Stimulated activated naive B cell treated with anti-CD40 and anti-IgM and Interleukin-4, amounts not matched to agents 10 μg/mL and 1 μg/mL and 100 μg/mL, for 72 hours (primary cell): ENCODE measurements at places on chromosomes 2 and 18.

- H3K4me3 ChIP-seq = no peak overlapping the region
- H3K36me3 ChIP-seq = no peaks in the 10 kb centered on the region
- peaks cover 20% of the 10 kb centered on the region for H3K27me3 ChIP-seq
- no peak for DNase-seq
- H3K4me1 ChIP-seq = peaks cover 15% of the 10 kb centered on the region
- H3K27ac ChIP-seq = no peak overlapping the region
Measured at GRCh38 chr2:231191896-231192872, 6.2 kb upstream of the ARMC9 start.

- H3K27ac ChIP-seq = no peak overlapping the region
- peaks cover 3% of the 10 kb centered on the region for H3K4me1 ChIP-seq
- H3K4me3 ChIP-seq = no peak overlapping the region
- H3K36me3 ChIP-seq = no peaks in the 10 kb centered on the region
- no peak for DNase-seq
- peaks cover 3% of the 10 kb centered on the region for H3K27me3 ChIP-seq
Measured at GRCh38 chr2:216758256-216759155, 63.2 kb upstream of the IGFBP5 start.

GRCh38 chr2:235494716-235495372 is 1.0 kb downstream of the AGAP1 start:
- peaks cover 13% of the 10 kb centered on the region for H3K4me1 ChIP-seq
- peaks cover 58% of the 10 kb centered on the region for H3K27me3 ChIP-seq
- no peak overlapping the region for H3K27ac ChIP-seq

- DNase-seq = no peak
- H3K4me3 ChIP-seq = no peak overlapping the region
- no peak overlapping the region for H3K27ac ChIP-seq
Measured at GRCh38 chr2:147224070-147224469, 620.8 kb upstream of the ACVR2A start.

DNA sequence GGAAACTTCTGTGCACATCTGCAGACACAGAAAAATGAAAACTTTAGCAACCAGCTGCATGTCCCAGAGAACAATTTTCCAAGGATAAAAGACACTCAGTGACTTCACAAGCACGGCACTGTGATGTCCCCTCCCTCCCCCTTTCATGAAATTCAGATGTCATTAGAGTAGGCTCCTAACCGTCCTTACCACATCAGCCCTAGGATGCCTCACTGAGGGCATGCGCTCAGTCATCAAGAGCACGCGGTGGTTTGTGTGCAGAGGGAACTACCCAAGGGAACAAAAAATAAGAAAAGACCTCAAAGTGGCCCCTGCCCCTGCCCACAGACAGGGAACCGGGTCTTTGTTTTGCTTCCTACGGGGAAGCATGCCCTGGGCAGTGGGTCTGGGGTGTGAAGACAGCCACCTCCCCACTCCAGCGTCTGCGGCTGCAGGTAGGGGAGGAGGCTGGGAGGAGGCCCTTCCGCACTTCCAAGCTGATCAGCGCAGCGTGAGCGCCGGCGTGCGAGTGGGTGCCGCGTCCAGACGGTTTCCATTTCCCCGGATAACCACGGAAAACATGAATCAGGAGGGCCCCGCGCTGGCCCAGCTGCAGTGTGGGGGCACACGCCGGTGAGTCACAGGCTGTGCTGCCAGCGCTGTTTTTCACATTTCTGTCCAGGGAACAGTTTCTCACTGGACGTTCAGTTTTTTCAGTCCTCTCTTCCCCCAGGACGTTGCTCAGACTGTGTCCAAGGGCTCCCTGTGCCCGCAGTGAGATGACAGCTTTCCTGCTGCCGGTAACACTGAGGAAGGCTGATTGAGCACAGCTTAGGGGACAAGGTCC is 70.6 kb downstream of the COPS8 start:
- H3K27ac ChIP-seq = peak overlapping the region; percentile 63
- H3K4me3 ChIP-seq = no peak overlapping the region
- no peaks in the 10 kb centered on the region for H3K27me3 ChIP-seq
- H3K4me1 ChIP-seq = peaks cover 10% of the 10 kb centered on the region

GRCh38 chr2:33085646-33086045 is 138.9 kb downstream of the LTBP1 start:
- H3K4me3 ChIP-seq = no peak overlapping the region
- H3K36me3 ChIP-seq = no peaks in the 10 kb centered on the region
- H3K27me3 ChIP-seq = peaks cover 11% of the 10 kb centered on the region
- H3K27ac ChIP-seq = no peak overlapping the region
- DNase-seq = no peak

DNA sequence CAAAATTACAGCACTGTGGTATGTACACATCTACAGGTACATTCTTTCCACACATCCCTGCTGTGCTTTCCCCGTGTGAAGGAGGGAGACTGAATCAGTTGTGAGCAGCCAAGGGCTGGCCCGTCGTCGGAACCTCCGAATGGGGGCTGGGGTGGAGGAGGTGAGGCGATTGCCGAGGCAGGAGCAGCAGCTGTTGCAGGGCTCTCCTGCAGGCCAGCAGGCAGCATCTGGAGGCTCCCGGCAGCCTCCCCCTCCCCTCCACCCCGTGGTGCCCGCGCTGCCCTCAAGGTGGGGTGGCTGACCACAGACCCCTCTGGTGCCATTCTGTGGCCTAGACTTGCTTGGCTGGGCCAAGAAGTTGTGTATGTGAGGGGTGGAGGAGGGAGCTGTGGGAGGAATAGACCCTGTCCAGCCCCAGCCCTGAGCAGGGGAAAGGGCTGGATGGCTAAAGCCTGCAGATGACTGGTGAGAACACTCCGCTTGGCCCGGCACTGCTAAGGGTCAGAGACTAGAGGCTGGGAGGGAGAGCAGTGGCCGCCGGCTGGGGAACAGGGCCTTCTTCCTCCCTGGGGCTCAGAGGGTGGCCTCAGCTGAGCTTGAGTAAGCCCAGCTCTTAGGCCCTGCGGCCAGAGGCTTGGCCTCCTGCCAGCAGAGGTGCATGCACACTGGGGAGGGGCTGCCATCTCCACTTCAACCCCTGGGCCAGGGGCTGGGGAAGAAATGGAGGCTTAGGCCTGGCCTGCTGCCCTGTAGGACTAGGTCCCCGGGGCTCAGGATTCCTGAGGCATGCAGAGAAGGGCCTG is 7.6 kb downstream of the STAMBP start:
- peaks cover 14% of the 10 kb centered on the region for H3K4me1 ChIP-seq
- peaks cover 40% of the 10 kb centered on the region for H3K36me3 ChIP-seq
- no peak for DNase-seq
- no peak overlapping the region for H3K4me3 ChIP-seq
- H3K27me3 ChIP-seq = no peaks in the 10 kb centered on the region

DNA sequence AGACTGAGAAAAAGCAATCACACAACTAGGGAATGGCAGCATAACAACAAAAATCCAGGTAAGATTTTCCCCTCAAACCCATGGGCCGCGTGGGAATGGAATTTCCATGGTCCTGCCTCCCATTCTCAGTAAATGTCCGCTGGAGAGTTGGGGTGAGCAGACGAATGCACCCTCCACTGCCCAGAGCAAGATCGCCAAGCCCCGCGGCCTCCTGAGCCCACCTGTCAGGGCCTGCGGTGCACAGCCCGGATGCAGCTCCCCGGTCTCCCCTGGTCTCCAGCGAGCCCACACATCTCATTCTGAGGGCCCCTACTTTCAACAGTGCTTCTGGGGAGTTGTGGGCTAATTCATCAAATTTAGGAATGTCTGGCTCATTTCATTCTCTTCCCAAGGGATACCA is 327.4 kb upstream of the HS6ST1 start:
- H3K27ac ChIP-seq = no peak overlapping the region
- no peaks in the 10 kb centered on the region for H3K36me3 ChIP-seq
- H3K4me3 ChIP-seq = no peak overlapping the region
- peaks cover 3% of the 10 kb centered on the region for H3K4me1 ChIP-seq
- no peak for DNase-seq
- H3K27me3 ChIP-seq = no peaks in the 10 kb centered on the region

DNA sequence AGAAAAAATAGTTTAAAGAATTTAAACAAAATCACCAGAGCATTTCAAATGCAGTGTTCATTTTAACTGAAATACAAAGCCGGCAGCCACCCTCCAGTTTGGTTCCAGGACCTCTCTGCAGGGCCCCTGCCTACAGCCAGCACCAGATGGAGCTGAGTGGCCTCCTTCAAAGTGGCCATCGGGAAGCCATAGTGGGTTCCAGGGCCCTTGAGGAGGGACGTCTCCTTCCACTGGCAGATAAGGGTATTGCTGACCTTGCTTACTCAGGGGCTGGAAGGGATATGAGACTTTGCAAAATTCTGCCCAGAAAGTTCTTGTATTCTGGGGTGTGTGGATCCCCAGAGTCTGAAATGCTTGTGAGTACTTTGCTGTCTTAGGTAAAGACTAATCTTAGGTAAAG is 205.2 kb upstream of the APCDD1 start:
- H3K36me3 ChIP-seq = no peaks in the 10 kb centered on the region
- H3K4me3 ChIP-seq = no peak overlapping the region
- H3K27ac ChIP-seq = no peak overlapping the region
- DNase-seq = no peak

- no peak for DNase-seq
- H3K4me1 ChIP-seq = peaks cover 9% of the 10 kb centered on the region
- H3K4me3 ChIP-seq = no peak overlapping the region
- H3K27ac ChIP-seq = no peak overlapping the region
- H3K36me3 ChIP-seq = peaks cover 3% of the 10 kb centered on the region
- H3K27me3 ChIP-seq = peaks cover 20% of the 10 kb centered on the region
Measured at GRCh38 chr2:98903767-98904485, 32.1 kb downstream of the CRACDL start.

DNA sequence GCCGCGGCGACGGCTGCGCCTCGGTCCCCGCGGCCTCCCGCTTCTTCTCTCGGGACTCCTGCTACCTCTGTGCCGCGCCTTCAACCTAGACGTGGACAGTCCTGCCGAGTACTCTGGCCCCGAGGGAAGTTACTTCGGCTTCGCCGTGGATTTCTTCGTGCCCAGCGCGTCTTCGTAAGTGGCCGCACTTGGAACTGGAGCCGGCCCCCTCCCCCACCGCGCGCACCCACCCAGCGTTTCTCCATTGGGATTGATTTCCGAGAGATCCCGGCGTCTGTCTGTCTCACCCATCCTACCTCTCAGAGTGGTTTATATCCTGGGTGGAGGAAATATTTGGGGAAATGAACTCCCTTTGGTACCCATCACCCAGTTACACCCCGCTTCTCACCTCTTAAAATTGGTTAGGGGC is 498 bp downstream of the ITGAV start:
- no peaks in the 10 kb centered on the region for H3K27me3 ChIP-seq
- no peaks in the 10 kb centered on the region for H3K36me3 ChIP-seq
- peak overlapping the region; percentile 49 for H3K27ac ChIP-seq
- H3K4me1 ChIP-seq = peaks cover 20% of the 10 kb centered on the region
- H3K4me3 ChIP-seq = peak overlapping the region; percentile 79
- no peak for DNase-seq

DNA sequence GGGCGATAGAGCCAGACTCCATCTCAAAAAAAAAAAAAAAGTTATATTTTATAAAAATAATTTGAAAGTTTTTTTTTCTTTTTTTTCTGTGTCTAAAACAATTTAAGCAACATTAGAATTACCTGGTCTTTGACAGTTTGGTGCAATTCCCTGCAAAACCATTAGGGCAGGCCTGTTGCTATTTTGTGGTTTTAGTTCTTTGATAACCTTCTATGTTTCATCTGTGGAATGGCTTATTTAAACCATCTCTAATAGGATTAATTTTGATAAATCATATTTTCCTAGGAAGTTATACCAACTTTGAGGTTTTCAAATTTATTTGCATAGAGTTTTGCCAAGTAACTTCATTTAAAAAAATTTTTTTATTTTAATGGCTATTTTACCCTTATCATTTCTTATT is 141.2 kb upstream of the TWIST2 start:
- H3K36me3 ChIP-seq = no peaks in the 10 kb centered on the region
- H3K27me3 ChIP-seq = peaks cover 16% of the 10 kb centered on the region
- H3K4me3 ChIP-seq = no peak overlapping the region

GRCh38 chr2:192030289-192030688 is 164.4 kb downstream of the TMEFF2 start:
- no peak overlapping the region for H3K27ac ChIP-seq
- no peak for DNase-seq
- no peaks in the 10 kb centered on the region for H3K4me1 ChIP-seq
- no peaks in the 10 kb centered on the region for H3K27me3 ChIP-seq
- H3K36me3 ChIP-seq = no peaks in the 10 kb centered on the region

DNA sequence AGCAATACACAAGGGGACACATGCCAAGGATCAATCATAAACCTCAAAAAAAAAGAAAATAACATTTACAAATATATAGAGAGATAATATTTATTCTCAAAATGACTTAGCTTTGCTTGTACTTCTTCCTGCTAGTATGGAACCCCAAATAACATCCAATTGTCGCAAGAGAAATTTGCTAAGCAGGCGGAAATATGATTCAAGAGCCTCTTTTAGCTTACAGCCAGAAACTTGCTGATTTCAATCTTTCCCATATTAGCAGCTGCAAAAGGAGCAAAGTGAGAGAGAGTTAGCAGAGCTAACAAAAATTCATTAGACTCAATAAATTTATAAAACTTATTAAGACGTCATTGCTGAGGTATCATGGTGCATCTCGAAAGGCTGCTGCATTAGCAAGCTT is 294.9 kb downstream of the FSIP2 start:
- peaks cover 1% of the 10 kb centered on the region for H3K4me1 ChIP-seq
- H3K4me3 ChIP-seq = no peak overlapping the region
- no peaks in the 10 kb centered on the region for H3K27me3 ChIP-seq
- no peak overlapping the region for H3K27ac ChIP-seq
- DNase-seq = no peak

DNA sequence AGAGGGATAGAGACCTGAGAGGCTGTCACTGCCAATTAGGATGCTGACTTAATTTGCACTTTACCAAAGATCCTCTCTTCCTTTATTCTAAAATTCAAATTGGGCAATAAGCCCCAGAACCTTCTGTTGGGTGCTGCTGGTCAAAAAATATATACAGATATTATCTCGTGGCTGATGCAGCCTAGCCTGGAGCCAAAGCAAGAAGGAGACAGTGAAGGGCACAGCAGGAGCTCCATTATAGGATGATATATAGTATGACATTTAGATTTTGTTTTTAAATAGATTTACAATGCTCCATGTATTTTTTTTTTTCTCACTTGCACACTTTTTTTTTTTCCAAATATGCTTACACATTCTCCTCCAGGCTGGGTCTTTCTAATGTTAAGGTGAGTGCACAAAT is 579.3 kb downstream of the PIK3C3 start:
- no peaks in the 10 kb centered on the region for H3K4me1 ChIP-seq
- no peaks in the 10 kb centered on the region for H3K27me3 ChIP-seq
- H3K4me3 ChIP-seq = no peak overlapping the region
